Uterus (tissue), 4 donors: ENCODE measurements at places on chromosomes 5 and 9. TPM values are rescaled to one million over a fixed set of nuclear protein-coding genes. Genes with fewer than 3 reads are reported as not detected.

DNA sequence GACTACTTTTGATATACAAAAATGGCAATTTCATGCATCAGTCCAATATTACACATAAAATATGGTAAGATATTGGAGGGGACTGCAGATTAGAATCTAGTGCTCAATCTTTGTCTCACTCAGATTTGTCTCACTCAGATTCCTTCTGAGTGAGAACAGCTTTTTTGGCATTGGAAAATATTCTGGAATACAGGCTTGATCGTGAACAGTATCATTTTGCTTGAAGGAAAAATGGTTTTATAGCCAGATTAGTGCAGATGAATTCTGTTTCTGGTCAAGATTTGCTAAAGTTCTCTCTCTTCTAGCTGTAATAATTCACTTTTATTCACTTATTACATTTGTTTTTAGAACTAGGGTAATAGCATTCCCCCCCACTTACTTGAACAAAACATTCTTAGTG is 51.2 kb downstream of the MAN2A1 start:
- no peak for DNase-seq

- no peak for DNase-seq
Observed at GRCh38 chr5:139167952-139168720, 30.0 kb downstream of the SIL1 start.

DNA sequence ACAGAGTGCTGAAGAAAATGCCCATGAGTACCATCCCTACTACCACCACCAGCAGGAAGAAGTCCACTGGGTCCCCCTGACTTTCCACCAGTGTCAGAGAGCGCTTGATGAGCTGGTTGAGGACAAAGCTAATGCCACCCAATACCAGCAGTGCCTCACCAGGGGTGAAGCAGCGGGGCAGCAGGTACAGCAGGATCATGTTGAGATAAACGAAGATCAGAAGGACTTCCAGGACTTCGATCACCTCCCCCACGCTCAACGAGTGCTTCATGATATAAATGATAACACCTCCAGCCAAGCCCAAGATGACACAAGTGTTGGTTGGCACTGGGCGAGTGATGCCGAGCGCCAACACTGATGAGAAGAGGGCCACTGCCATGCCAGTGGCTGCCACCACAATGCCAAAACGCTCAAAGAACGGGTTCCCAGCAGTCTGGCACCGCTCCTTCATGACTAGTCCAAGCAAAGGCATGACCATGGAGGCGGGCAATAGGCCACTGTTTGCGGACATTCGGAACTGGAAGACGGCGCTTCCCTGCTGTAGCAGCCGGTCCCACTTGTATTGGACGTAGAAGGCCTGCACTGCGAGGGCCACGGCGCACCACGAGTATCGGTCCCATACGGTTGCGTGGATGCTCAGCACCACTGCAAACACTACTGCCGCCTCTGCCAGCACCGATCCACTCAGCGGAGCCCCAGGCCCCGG is 679 bp downstream of the DOLK start:
- DNase-seq = no peak

SOX30 gene
- not detected for total RNA-seq

DNA sequence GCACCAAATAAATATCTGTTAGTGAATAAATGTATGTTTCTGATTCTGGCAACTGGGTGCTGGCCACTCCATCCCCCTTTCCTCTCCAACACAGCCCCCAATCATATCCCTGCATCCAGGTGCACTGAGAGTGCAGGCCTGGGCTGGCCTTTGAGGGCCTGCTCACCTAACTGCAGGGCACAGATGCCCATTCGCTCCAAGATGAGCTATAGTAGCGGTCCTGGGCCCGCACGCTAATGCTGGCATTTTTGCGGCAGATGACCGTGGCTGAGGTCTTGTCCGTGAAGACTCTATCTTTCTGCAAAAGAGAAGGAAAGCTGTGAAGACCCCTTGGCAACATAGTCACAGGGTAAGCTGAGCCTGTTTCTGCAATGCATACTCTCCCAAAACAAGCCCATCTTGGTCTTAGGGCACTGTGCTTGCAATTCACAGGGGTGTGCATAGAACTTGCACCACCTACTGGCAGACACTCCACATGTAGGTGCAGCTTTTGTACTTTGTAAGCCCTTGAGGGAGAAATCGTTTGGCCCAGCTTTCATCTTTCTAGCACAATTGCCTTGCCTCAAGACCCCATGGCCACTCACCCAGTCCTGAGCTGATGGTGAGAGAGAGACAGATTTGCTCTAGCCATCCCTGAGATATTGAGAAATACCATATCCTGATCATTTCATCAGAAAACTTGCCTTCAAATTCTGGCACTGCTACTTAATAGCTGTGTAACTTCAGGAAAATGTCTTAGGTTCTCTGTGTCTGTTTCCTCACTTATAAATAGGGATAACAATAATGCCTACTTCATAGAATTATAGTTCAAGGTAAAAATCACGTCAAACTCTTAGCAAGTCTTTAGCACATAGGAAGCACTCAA is 13.5 kb downstream of the IL12B start:
- no peak for DNase-seq

DNA sequence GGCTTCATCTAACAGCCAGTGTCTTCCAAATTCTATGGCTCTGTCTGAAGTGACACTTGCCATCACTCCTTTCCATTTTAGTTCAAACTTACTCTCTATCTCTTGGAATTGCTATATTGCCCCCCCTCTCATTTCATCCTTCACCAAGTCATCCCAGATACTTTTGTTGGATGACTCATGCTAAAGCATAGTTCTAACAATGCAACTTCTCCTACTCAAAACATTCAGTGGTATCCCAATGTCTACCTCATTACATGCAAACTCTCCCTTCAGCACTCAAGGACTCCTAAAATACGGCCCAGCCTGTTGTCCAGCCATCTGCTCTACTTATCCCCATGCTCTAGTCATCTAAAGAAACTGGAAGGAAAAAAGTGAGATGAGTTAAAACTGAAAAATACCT is 171.6 kb downstream of the RASEF start:
- no peak for DNase-seq

ANKRD34B gene
- not detected for total RNA-seq

DNA sequence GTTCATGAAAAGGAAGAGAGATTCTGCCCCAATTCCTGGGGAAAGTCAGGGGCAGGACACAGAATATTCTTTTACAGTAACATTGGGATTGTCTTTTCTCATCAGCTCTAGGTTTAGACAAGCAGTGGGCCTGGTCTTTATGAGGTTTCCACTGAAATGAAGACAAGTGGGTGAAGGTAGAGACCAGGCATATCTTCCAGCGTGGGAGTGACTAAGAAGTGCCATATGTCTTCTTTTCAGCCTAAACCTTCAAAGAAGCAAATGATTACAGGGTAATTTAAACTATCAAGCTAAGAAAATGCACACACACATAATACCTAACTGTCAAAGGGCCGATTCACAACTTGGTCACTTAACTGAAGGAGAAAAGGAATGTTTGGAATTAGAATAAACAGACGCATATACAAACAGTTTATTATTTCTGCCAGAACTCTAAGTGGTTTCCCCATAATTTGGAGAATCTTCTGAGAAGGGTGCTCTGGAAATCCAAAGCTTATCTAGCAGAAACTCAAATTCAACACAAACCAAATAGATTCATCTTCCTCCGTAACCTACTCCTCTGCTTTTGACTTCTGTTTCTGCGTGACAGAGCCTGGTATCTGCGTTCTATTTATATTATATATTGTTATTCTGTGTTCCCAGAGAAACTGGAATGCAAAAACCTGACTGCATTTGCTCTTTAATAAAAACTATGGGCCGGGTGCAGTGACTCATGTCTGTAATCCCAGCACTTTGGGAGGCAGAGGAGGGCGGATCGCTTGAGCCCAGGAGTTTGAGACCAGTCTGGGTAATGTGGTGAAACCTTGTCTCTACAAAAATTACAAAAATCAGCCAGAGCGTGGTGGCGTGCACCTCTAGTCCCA is 22.0 kb upstream of the TEK start:
- no peak for DNase-seq

FAXDC2 gene
- total RNA-seq = 30.0 TPM
